ENCODE measurements at places on chromosomes 5 and 9.

DNA sequence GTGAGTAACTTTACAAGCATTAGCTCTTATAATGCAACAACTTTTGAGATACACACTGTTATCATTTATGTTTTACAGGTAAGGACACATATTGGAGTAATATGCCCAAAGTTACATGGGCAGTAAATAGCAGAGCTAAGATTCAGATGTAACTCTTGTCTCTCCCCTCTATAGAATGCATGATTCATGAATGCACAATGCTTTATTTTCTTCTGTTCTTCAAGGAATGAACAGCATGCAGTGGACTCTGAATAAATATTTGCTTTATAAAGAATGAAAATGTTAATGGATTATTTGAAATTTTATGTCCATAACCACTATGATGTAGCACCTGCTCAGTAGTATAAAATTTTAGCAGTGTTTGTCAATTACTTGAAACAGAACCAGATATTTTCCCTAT is 629.5 kb downstream of the KCTD16 start:
- DNase-seq = no peak

DNA sequence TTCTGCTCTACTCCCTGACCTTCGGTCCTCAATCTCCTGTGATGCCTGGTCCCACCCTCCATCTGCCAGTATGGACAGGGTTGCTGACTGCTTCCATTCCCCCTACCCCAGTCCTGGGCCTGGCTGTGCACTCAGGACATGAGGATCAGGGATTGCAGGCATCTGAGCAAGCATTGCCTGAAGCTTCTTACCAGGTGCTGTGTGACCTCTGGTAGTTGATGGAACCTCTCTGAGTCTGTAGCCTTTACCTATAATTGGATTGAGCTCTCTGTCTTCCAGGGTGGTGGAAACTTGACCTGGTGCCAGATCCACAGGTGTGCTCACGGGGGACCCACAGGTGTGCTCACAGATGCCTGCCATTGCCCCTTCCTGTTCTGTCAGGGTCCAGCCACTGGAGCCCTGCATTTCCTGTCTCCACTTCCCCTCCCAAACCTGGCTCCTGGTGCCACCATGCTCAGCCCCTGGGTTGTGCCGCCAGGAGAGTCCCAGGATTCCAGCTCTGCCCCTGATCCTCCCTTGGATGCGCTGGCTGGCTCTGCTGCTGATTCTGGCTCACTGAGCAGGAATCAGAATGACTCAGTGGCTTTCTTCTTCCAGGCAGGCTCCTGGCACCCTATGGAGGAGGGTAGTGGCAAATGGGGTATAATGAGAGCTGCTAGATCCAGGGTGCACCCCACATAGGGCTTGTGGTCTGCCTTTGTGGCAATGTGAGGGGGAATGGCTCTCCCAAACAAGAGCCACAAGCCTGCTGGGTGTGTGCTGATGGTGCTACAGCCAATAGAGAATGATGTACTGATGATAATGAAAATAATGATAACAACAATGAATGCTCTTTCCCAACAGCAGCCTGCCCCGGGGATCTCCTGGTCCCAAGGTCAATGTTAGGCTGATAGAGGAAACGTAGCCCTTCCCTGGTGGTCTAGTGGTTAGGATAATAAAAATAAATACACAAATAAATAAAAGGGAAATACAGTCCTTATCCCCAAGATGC is 35.2 kb upstream of the PSD2 start:
- DNase-seq = no peak

GRCh38 chr9:92432350-92432749 is 8.1 kb upstream of the OMD start:
- no peak for DNase-seq

DNA sequence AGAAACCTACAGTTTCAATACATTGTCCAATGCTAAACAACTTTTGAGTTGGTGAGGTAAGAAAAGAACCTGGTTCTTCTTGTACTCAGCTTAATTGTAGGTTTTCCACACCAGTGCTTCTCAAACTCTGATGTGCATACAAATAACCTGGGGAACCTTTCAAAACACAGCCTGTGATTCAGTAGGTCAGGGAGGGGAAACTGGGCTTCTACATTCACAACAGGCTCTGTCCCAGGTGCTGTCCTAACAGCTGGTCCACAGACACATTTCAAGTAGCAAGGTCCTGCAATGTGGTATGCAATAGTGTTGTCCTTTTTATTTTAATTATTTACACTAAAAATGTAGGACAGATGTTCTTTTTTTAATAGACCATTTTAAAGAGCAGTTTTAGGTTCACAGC is 47.4 kb upstream of the SNCAIP start:
- DNase-seq = no peak

DNA sequence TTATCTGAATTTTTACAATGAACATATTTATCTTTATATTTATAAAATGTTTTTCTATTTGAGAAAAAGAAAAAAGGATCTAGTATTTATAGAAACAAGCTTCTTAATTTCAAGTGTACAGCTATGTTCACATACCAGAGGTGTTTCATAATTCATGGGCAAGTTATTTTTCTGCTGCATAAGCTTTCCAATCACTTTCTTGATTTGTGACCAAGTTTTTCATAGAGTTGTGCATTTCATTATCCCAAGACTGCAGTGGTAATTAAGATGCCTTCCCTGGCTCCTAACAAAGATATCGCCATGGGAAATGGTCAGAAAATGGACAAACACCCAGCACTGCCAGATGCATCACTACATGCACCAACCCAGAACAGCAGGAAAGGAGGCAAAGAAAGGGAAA is 124.6 kb downstream of the GNAQ start:
- DNase-seq = no peak

- DNase-seq = no peak
Measured at GRCh38 chr9:21402386-21403251, 6.3 kb upstream of the IFNA8 start.

DNA sequence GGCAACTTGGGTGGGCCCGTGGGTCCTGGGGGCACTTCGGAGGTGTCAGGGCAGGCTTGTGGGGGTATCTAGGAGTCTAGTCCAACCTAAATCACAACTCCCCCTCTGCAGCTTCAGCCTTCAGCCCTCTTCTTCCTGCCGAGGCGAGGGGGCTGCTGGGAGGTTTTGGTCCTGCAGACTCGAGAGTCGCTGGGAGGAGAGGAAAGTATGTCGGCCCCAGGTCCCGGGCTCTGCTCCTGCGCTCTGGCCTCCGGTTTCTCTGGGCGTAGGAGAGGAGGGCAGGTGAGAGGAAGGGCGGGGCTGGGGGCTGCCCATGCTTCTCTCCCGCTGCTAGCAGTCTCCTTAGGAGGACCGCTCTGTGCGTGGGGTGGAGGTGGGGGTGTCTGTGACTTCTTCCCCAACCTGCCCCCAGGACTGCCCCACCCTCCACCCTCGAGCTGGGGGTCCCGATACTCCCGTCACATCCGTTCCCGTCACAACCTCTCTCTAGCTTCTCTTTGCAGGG is 139.8 kb upstream of the COL5A1 start:
- no peak for DNase-seq

DNA sequence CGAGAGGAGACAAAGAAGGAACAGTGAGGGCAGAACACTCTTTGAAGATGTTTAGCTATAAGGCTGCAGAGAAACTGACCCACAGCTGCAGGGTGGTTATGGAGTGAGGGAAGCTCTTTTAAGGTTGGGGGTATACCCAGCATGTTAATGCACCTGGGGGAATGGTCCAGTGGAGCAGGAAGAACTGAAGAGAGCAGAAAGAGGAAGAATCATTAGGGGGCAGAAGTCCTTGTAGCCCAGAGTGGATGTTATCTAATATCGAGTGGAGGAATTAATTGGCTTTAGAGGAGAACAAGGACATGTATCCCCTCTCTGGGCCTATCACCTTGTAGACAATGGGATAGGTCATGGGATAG is 7.7 kb downstream of the IL4 start:
- DNase-seq = no peak

- DNase-seq = no peak
Measured at GRCh38 chr5:113193311-113193978, 216.8 kb downstream of the DCP2 start.

- DNase-seq = no peak
Measured at GRCh38 chr5:171391996-171392577, 4.4 kb downstream of the NPM1 start.

DNA sequence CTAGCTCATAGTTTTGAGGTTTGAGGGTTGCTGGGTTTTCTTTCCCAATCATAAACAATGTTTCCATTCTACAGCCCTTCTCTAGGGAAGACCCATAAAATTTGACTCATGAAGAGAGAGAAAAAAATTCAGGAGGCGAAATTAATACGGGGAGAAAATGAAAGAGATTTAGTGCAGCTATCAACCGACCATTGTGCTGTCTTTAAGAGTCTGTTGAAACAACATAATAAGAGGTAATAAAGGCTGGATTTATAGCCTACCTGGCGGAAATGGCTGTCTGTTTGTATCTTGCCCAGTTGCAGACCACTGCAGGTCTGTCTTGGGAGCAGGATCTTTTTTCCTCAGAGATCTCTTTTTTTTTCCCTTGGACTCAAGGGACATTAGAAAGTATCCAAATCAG is 66.9 kb downstream of the TLR4 start:
- no peak for DNase-seq

- no peak for DNase-seq
Measured at GRCh38 chr5:116703941-116704340, 129.3 kb upstream of the SEMA6A start.

DNA sequence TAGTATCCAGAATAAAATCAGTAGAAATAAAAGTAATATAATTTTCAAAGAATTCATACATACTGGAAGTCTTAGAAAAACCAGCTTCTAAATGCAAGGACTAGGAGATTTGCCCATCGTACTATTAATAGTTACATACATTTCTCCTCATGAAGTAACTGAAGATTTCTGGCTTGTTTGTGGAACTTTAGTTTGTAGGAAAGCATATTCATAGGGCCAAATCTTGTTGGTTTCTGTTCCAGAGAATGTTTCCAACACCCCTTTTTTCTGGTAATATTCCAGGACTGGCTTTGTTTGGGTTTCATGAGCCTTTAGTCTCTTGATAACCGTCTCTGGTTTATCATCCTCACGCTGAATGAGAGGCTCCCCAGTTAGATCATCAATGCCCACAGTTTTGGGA is 66.3 kb upstream of the TJP2 start:
- DNase-seq = no peak

GRCh38 chr5:172005708-172006320 is 624 bp downstream of the FBXW11 start:
- peak; percentile 24 for DNase-seq

DNA sequence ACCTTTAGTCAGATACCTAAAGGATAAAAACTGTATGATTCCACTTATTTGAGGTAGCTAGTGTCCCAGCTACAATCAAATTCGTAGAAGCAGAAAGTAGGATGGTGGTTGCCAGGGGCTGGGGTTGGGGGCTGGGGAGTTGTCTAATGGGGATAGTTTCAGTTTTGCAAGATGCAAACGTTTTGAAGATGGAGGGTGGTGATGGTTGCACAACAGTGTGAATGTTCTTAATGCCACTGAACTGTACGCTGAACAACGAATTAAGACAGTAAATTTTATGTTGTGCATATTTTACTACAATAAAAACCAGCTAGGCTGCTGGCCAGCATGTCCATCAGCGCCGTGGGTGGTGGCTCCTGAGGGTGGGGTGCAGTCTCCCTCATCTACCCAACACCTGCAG is 137.8 kb downstream of the GADD45G start:
- no peak for DNase-seq

DNA sequence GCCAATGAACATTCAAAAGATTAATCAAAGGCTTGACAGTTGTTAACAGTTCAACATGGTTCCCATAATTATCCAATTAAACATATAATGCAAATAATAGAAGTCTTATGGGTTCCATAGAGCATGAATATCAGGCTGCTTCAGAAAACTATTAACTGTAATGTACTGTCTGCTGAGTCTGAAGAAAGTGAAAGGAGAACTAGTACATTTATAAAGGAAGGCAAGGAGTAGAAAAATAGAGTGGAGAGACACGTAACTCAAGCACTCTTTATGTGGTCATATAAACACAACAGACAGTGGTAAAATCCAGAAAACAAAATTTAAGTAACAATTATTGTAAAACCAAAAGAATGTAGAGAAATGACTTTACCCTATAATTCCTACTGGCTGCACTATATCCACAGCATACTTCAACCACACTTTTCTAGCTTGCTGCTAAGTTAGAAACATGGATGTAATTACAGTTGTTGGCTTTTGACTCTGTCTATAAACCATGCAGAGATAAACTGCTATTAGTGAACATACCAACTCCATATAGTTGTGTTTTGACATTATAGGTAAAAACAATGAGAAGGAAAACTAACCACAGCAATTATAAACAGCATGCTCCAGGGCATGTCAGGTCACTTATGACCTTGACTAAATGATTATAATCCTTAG is 32.7 kb downstream of the NFIB start:
- no peak for DNase-seq

- DNase-seq = no peak
Measured at GRCh38 chr5:53194086-53194485, 84.5 kb upstream of the MOCS2 start.

DNA sequence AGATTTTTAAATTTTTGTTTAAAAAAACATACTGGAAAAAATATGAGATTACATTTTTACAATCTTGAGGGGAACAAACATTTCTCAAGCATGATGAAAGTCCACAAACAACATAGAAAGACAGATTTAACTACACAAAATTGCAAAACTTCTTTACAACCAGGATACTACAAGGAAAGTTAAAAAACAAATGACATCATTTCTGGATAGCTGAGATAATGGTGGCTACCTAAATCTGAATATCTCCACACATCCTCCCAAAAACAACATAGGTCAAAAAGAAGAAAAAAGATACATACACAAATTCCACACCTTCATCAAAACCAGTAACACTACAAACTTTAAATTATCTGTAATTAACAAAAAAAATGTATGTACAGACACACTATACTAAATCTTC is 120.8 kb upstream of the TNPO1 start:
- no peak for DNase-seq

DNA sequence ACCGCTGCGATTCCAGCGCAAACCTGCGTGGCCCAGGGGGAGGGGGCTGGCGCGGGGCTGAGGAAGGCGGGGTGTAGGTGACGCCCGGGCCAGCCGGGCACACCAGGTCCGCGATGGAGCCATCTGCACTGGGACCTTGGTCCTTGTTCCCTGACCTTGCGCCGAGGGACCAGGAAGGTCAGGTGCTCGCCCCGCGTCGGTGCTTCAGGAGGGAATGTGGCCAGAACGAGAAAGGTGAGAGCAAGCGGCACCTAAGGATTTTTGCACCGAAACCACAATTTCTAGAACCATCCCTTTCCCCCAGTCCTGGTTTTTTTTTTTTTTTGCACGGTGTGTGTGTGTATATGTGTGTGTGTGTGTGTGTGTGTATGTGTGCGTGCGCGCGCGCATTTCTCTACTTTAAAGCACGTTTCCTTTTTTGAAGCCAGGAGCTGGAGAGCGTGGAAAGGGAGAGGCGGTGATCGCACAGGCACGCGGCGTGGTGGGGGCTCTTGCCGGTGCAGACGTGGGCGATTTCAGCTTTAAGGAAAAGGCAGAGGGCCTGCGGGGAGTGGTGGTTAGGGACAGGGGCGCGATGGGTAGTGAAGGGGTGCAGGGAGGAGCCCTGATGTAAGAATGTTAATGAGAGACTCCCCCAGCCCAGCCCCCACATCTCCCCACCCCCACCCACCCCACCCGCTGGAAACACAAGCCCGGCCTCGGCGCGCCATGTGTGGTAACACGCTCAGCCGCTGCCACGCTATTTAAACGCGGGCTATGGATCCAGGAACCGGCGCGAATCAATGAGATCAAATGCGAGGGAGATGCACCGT is at the start of gene NPR3:
Gene NPR3, plus strand, starts transcription at position 772 of the 812 bp plus-strand sequence. CDS start 456 bp downstream, outside the sequence.
- peak; percentile 87 for DNase-seq
